ENCODE measurements at places on chromosomes 4 and X.
A peak's percentile ranks its signal among the peaks of the same experiment; 100 is the strongest.

- DNase-seq, result peak; percentile 65
Measured at GRCh38 chr4:88033309-88033708, 25.9 kb downstream of the PKD2 start.

GRCh38 chr4:74598611-74599325, 153.8 kb downstream of the AREG start:
- DNase-seq, result no peak

GRCh38 chr4:78735697-78736096, 40.5 kb upstream of the BMP2K start:
- DNase-seq, result no peak

DNA sequence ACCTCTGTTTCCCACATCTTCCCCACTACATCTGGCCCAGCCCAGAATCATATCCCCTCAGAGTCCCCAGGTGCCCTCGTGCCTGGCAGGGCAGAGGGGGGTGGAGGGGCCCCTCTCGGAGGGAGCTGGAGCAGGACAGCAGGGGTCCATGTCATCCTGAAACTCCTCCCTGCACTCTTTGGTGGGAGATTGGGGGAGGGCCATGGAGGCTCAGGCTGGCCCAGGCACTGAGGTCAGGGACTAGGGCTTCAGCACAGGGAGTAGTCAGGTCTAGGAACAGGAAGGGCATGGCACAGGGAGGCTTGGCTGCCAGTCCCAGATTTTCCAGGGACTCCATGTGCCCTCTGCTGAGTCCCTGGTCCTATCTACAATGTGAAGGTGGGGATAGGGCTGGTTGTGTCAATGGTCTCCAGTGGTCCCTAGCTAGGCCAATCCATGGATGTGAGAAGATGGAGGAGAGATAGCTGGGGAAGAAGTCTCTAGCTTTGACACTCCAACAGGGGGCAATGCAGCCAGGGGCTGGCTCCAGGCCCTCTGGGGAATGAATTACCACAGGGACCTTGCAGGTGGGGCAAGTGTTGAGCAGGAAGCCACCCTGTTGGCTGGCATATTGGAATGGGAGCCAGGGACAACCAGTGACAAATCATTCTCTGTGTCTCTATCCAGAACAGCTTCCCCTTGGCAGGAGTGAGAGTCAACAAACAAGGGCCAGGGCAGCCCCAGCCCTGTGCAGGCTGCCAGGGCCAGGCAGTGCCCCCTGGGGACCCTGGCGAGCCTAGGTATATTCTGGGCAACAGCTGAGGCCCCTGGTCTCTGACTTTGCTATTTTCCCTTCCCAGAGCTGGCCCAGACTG, 154.4 kb downstream of the EFNB1 start:
- DNase-seq, result no peak

DNA sequence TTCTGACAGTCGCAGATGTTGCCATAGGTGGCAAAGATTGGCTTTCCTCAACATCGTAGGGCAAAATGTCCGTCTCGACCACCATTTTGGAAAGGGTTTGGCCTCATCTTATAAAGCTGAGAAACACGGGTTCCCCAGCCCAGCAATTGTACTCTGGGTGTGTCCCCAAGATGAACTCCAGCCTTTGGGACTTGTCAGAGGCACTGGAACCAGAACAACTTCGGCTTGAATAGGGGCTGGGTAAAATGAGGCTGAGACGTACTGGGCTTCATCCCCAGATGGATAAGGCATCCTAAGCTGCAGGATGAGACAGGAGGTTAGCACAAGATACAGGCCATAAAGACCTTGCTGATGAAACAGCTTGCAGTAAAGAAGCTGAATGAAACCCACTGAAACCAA, 151.9 kb downstream of the CRLF2 start:
- DNase-seq, result no peak

- no peak for DNase-seq
Measured at GRCh38 chr4:3721627-3722026, 44.6 kb upstream of the ADRA2C start.

- no peak for DNase-seq
Measured at GRCh38 chrX:38236901-38237615, 16.4 kb upstream of the SRPX start.

DNA sequence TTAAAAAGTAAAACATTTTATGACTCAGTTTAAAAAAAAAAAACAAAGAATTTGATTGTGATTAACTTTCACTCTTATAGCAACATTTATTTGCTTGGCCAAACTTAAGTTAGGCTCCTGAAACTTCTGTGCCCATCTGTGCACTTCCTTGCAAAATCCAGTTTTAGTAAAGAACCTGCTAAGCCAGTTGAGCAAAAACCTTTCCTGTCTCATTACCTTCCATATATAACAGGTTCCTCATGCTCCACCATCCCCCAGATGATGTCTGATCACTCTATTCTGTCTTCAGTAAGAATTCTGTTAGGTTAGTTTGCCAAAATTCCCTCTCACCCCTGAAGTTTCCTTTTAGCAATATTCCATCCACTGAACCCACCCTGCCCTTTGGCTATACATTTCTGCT, 1200.5 kb downstream of the C4orf33 start:
- DNase-seq, result no peak

- DNase-seq, result peak; percentile 10
Measured at GRCh38 chr4:55635741-55636655, at the start of gene NMU. TSS of gene NMU (minus strand) at chr4:55636298. CDS start at chr4:55636192, 106 bp downstream.

DNA sequence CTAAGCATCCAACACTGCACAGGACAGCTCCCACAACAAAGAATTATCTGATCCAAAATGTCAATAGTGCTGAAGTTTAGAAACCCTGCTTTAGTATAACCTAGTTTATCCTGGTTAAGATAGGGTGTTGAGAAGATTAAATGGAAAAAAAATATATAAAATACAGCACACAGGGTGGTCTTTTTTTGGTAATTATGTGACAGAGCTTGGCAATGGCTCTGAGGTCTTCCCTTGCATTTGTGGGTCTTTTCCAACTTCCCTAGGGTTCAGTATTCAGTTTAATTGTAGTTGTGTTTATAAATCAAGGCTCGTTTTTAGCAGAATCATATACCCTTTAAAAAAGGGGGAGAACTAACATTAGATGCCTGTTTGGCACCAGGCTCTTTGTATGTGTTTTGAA, 36.6 kb downstream of the REPS2 start:
- no peak for DNase-seq

DNA sequence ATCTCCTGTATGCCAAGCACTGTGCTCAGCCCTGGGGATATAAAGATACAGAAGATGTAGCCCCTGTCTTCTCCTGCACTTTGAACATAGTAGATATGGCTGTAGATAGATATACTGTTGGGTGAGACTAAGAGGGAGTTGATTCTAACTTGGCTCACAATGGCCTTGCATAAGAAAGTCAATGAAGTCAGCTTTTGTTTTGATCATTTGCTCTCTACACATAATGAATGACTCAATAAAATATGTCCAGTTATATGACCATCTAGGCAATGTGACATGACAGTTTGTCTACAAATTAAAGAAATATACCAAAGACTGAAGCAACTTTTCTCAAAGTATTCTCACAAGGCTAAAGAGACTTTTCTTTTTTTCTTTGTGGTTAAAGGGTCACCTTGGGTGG, 147.6 kb upstream of the DIPK2B start:
- no peak for DNase-seq

DNA sequence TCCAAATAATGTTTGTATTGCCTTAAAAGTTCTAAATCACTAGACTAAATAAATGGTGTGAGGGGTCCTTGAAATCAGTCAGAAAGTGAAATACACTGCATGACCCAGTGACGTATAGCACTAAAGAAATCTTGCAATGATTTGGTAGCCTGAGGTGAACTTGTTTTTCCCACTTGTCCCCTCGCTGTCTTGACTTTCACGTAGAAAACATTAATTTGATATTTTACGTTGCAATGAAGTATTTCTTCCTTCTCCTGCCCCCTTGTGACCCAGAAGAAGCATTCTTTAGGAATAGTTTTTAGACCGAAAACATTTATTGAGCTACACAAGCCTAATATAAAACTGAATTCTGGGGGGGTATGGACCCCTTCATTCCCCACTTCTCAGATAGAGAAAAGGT, 3.7 kb downstream of the KLB start:
- DNase-seq, result no peak

- DNase-seq, result no peak
Measured at GRCh38 chr4:52977252-52977651, 115.1 kb downstream of the RASL11B start.

DNA sequence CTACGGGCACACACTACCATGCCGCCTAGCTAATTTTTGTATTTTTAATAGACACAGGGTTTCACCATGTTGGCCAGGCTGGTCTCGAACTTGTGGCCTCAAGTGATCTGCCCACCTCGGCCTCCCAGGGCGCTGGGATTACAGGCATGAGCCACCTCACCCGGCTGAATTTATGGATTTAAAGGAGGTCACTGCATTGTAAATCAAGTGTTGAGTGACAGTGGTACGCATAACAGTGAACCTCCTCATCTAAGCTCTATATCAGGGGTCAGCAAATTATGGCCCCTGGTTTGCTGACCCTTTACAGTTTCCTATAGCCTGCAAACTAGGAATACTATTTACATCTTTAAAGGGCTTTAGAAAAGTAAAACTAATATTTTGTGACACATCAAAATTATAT, 2.6 kb upstream of the UXT start:
- no peak for DNase-seq

DNA sequence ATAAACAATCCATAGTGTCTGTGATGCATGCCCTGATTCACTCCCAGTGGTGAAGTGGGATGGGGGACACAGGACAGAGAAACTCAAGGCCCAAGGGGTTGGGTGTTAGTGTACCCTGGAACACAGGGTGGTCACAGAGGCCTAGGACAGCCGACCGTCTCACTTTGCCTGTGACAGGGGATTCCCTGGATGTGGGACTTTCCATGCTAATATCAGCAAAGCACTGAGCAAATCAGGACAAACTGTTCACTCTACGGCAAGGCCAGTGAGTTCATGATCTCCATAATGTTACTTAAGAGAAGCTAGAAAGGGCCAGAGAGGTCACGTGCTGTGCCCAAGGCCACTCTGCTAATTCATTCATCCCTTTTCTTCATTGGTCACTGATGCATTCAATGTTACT, 158.7 kb upstream of the RBPJ start:
- no peak for DNase-seq

DNA sequence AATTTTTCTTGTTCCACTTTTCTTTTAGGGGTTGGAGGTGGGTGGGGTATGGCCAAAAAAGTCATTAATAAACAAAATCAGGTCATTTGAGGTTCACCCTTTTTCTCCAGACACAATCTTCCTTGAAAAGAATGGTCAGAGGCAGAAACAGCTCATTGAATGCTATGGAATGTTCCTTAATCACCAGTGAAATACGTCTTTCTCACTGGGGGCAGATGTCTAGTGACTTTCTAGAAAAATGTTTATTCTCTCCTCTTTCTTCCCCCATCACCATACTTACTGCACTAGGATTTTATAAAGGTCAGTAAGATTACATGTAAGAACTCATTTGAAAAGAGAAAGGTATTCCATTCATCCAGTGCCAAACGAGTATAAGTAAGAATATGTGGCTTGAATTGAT, 44.5 kb downstream of the MGST2 start:
- DNase-seq, result no peak

- DNase-seq, result no peak
Measured at GRCh38 chr4:858831-859451, 33.0 kb upstream of the CPLX1 start.

DNA sequence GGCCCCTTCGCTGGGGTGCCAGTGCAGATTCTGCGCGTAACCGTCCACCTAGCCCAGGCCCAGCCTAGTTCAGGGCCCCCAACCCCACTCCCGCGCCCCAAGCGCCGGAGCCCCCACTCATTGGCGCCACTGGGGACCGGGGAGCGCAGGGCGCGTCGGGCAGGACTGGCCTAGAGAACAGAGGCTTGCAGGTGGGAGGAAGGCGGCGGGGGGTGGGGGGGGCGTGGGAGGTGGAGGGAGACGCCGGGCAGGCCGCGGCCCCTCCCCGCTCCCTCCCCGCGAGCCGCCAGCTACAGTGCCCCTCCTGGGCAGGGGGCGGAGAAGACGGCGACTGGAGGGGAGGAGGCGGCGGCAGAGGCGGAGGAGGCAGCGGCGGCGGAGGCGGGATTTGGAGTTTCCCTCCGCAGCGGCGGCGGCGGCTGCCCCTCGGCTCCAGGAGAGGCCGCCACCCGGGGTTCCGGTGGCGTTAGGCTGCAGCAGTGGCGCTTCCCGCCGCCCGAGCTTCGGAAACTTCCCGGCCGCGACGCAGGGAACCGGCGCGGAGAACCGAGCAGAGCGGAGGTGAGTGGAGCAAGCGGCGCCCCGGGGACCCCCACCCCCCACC, 4.8 kb upstream of the DUSP9 start:
- no peak for DNase-seq

DNA sequence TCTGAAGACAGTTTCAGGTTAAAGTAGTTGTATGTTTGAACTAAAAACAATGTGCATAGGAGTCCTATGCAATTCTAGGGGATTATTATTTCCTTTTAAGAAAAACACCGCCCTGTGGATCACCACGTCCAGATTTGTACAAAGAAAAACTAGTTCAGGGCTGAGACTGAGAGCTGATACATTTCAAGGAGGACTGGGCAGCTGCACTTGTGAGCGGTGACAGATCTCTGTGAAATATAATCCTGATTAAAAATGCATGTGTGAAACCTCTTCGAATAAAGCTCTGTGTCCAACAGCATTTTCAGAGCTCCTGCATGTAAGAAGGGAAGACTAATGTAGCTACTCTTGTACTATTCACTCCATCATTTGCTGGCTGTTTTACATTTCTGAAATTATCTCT, 365.8 kb upstream of the PITX2 start:
- DNase-seq, result no peak

DNA sequence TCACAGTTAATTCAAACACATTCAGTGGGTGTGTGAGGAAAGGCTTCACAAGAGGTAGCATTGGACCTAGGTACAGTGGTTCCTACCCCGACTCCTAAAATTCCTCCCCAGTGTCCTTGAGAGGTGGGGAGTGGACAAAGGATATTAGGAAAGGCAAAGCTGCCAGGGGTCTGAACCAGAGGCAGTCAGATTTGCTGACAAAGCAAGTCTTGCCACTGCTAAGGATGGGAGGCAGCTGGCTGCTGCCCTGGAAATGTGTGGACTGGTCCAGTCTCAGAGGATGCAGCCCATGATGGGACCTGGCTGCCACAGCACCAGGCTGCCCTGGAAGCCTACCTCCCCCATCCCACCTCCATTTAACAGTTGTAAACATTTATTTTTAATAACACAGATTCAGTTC, 4.1 kb upstream of the PHF8 start:
- DNase-seq, result no peak

DNA sequence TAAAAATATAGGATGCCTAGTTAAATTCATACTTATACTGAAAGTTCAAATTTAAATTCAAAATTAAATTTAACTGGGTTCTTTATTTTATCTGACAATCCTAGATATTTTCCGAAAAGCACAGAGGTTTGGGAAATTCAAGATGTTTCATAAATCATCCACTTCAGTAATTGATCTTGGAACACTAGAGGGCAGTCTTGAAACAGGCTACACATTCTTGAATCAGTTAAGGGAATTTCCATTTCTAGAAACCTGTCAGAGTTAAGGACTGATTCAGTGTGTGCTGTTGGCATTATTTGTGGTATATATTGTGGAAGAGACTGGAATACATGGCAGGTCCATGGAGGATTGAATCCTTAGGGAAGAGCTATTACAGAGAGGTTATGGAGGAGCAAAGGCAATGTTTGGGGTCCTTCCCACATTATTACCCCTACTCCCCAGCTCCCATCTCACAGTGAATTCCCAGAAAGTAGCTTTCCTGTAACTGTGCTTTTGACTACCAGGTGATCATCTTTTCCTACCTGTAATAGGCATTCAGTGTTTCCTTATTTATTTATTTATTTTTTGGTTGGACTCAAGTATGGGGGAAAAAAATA, 92.9 kb downstream of the EGF start:
- peak; percentile 74 for DNase-seq
